Ascending aorta (tissue), 2 donors: ENCODE measurements at places on chromosomes 16 and 17. TPM values are rescaled to one million over a fixed set of nuclear protein-coding genes. Genes with fewer than 3 reads are reported as not detected.

FGF11 gene
- 0.32 TPM for total RNA-seq

SP2 gene
- 198 TPM for total RNA-seq

GRCh38 chr17:60899115-60899514 lies 221.5 kb downstream of the BCAS3 start:
- H3K36me3 ChIP-seq: no peaks in the 10 kb centered on the region
- H3K4me1 ChIP-seq: no peaks in the 10 kb centered on the region
- H3K27me3 ChIP-seq: no peaks in the 10 kb centered on the region
- no peak overlapping the region for H3K4me3 ChIP-seq
- no peak for DNase-seq

- H3K4me1 ChIP-seq: no peaks in the 10 kb centered on the region
- H3K27me3 ChIP-seq: no peaks in the 10 kb centered on the region
- no peak overlapping the region for H3K27ac ChIP-seq
- peaks cover 46% of the 10 kb centered on the region for H3K36me3 ChIP-seq
- DNase-seq: no peak
- H3K4me3 ChIP-seq: no peak overlapping the region
Observed at GRCh38 chr16:10526962-10527361, 53.4 kb downstream of the EMP2 start.

DNA sequence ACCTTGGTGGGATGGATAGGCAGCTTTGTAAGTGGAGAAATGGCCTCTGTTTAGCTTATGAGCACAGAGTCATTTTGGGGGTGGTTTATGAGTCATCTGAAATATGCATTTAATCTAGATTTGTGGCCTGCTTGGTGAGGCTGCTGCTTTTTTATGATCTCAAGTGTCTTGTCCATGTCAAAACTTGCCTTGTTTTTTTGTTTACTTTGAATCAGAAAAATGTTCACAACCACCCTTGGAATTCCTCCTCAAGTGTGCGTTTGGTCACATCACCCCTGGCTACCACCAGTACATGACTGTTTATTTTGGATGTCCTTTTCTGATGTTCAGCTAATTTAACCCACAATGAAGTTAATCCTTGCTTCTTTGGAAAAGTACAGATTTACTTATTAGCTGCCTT lies 64.6 kb downstream of the FTO start:
- H3K27ac ChIP-seq: no peak overlapping the region
- no peak overlapping the region for H3K4me3 ChIP-seq
- H3K4me1 ChIP-seq: peaks cover 3% of the 10 kb centered on the region
- DNase-seq: no peak
- H3K27me3 ChIP-seq: no peaks in the 10 kb centered on the region

DNA sequence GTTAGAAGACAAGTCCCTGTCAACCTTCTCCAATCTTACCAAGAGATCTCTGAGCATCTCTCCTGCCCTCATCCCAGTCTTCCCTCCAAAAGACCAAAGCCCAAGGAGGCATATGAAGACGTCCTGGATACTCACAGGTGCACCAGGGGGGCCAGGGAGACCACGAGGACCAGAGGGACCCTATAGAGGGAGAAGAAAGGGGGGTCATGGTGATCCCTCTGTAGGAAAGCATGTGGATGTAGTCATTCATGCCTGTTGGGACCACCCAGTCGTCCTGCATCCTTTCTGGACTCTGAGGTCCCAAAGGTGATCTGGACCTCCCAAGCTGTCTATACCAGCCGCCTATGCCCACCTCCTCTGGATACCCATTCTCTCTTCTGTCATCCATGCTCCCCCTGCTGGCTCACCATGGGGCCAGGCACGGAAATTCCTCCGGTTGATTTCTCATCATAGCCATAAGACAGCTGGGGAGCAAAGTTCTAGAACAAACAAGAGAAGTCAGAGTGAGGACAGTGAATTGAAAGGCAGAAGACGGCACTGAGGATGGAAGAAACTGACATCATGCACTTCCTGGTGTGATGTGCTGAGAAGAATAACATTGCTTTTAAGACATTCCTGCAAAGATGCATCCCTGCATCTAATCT lies 3.3 kb downstream of the COL1A1 start:
- peak overlapping the region; percentile 12 for H3K4me3 ChIP-seq
- H3K27me3 ChIP-seq: no peaks in the 10 kb centered on the region
- H3K27ac ChIP-seq: peak overlapping the region; percentile 99
- no peak for DNase-seq
- H3K4me1 ChIP-seq: peaks cover 57% of the 10 kb centered on the region
- peaks cover 61% of the 10 kb centered on the region for H3K36me3 ChIP-seq

- H3K27me3 ChIP-seq: no peaks in the 10 kb centered on the region
- H3K36me3 ChIP-seq: no peaks in the 10 kb centered on the region
- H3K4me1 ChIP-seq: peaks cover 6% of the 10 kb centered on the region
- no peak overlapping the region for H3K4me3 ChIP-seq
- DNase-seq: no peak
- no peak overlapping the region for H3K27ac ChIP-seq
Observed at GRCh38 chr16:87809150-87809902, 43.5 kb upstream of the KLHDC4 start.

- DNase-seq: no peak
- H3K27ac ChIP-seq: no peak overlapping the region
- no peaks in the 10 kb centered on the region for H3K27me3 ChIP-seq
- no peaks in the 10 kb centered on the region for H3K36me3 ChIP-seq
Observed at GRCh38 chr16:89582614-89583196, 7.1 kb downstream of the CPNE7 start.

DNA sequence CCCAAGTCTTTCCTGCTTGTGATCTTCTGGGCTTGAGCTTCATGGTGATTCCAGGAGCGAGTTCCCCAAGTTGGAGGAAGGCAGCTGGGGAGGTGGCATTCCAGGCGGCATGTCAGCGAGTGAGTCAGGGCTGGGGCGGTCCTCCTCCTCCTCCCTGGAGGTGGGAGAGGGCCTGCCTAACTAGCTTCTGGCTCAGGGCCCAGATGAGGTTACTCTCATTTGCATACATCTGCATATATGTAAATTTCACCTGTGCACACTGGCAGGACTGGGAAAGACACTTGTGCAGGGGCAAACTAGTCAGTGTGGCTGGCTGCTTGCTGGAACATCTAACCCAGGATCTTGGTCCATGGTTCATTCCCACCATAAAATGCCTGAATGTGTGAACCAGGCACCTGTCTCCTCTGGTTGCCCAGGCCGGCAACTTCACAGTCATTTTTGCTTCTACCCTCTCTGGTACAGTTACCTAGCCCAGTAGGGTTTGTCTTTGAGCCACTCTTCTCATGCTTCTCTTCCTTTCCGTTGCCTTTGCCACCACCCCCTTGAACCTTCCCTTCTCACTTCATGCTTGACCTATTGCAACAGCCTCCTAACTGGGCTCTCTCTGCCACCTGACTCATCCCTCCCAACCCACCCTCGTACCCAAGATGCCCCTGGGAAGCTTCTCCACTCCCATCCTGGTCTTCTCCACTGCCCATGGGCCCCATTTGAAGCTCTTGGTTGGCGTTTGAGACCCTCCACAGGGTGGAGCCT lies 9.6 kb upstream of the DLX4 start:
- DNase-seq: no peak
- H3K4me1 ChIP-seq: peaks cover 7% of the 10 kb centered on the region
- H3K27ac ChIP-seq: no peak overlapping the region
- no peak overlapping the region for H3K4me3 ChIP-seq
